ENCODE measurements at places on chromosomes 12 and 14. TPM values are rescaled to one million over a fixed set of nuclear protein-coding genes. Genes with fewer than 3 reads are reported as not detected.

TRIAP1 gene
- 35.8 TPM for total RNA-seq

DPY19L2 gene
- 3.6 TPM for total RNA-seq

HOXC10 gene
- not detected for total RNA-seq

NOVA1 gene
- not detected for total RNA-seq

RTL1 gene
- not detected for total RNA-seq

PRPH gene
- total RNA-seq, result not detected

Measured in CD8-positive, alpha-beta T cell (primary cell).